ENCODE measurements at places on chromosomes 7 and 10.

GRCh38 chr10:117944676-117945447, 101.9 kb downstream of the RAB11FIP2 start:
- no peak for DNase-seq

GRCh38 chr7:155351120-155351870, 53.6 kb downstream of the INSIG1 start:
- no peak for DNase-seq

- no peak for DNase-seq
Measured at GRCh38 chr10:85864868-85865526, 501.6 kb downstream of the GRID1 start.

GRCh38 chr7:47988496-47989386, 9.3 kb upstream of the HUS1 start:
- DNase-seq: no peak

GRCh38 chr7:53603461-53603860, 568.0 kb downstream of the POM121L12 start:
- DNase-seq: no peak

- no peak for DNase-seq
Measured at GRCh38 chr7:155378580-155378934, 79.4 kb upstream of the EN2 start.

DNA sequence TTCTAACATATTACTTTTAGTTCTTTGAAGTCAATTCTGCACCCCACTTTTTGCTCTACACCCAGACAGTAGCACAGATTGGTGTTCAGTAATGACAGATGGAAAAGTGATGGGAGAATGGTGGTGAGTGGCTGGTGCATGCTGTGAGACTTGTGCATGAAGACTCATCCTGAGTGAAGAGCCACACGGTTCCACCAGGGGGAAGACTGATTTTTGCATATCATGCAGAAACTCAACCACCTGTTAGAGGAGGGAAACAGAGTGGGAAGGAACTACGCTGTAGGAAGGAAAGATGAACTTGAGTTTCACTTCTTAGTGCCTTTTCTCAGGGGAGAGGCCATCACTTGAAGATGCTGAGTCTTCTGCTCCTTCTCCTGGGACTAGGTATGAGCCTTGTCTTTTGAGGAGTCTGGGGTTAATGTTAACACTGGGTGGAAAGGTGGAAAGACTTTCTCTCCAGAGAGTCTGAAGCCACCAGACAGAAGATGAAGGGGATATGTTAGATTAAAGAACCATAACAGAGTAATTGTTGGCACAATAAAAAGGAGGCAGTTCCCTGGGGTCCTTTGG, 9.3 kb upstream of the PRSS1 start:
- DNase-seq: no peak

- no peak for DNase-seq
Measured at GRCh38 chr7:40047661-40048060, 86.8 kb downstream of the MPLKIP start.

GRCh38 chr10:106563384-106563783, 601.1 kb downstream of the SORCS1 start:
- DNase-seq: no peak

GRCh38 chr10:84108797-84109196, 30.5 kb upstream of the GHITM start:
- DNase-seq: no peak

GRCh38 chr7:139016931-139017511, 18.8 kb downstream of the ZC3HAV1L start:
- DNase-seq: peak; percentile 49

DNA sequence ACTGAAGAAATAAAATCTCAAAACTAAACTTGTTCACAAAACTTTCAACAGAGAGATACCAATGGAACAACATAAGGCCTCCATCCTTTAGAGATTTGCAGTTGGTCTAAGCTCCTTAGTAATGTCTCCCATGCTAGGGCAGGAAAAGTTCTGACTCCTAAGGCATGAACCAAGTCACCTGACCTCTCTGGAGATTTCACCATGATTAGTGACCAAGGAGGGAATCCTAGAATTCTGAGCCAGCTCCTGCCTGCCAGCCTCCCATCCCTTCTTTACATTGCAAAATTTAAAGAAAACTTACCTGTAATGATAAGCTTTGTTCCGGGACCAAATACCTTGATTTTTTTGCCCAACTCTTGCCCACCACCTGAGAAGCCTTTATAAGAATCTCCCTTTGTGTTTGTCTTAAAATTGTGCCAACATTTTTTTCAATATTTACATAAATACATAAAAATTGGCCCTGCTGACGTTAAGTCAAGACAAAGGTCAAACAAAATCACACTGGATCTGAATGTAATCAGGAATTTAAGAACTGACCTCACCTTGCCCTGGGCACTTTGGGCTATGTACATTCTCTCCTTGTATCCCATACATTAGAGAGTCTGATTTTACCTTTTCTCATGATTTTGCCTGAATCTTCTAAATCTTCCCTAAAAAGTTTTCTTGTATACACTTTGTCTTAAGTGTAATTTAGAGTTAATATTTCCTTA, at the start of gene TARP:
Gene TARP, minus strand, starts transcription at position 351 of the 710 bp plus-strand sequence.
- no peak for DNase-seq

GRCh38 chr10:35079763-35080162, 10.4 kb downstream of the CUL2 start:
- no peak for DNase-seq

DNA sequence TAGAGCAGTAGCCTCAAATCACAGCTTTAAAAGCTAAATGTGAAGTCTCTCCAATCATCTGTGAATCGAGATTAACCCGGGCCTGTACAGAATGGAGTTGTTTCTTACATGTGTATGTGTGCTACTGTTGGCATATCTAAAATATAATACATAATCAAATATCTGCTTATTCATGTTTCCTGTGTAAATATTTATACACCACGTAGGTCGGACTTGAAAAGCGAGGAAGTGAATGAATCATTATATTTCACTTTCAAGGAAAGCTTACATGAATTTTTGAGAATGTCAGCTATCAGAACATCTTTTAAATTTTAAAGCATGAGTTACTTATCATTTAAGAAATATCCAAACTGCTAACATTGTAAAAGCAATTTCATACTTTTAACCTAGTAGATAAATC, 233.3 kb downstream of the SLC25A13 start:
- no peak for DNase-seq

GRCh38 chr10:68231106-68231816, 652 bp downstream of the ATOH7 start:
- DNase-seq: no peak

- DNase-seq: no peak
Measured at GRCh38 chr7:91137153-91137787, 127.0 kb upstream of the FZD1 start.

DNA sequence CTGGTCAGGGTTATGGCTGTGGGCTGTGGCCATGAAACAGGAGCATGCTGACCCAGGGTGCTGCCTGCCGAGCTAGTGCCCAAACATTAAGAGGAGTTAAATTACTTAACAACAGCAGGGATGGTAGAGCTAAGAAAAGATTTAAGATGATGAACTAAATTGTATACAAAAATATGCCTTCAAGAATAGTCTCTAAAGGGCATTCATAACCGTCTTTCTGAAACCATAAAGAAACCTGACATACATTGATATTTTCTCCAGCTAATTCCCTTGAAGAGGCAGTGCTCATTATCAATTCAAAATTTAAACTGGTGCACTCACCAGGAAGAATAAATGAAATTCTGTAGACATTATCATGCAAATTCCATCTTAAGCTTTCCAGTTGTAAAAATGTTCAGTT, 265.8 kb upstream of the TAC1 start:
- DNase-seq: no peak

GRCh38 chr10:125300937-125301336, 140.6 kb upstream of the CTBP2 start:
- DNase-seq: no peak

DNA sequence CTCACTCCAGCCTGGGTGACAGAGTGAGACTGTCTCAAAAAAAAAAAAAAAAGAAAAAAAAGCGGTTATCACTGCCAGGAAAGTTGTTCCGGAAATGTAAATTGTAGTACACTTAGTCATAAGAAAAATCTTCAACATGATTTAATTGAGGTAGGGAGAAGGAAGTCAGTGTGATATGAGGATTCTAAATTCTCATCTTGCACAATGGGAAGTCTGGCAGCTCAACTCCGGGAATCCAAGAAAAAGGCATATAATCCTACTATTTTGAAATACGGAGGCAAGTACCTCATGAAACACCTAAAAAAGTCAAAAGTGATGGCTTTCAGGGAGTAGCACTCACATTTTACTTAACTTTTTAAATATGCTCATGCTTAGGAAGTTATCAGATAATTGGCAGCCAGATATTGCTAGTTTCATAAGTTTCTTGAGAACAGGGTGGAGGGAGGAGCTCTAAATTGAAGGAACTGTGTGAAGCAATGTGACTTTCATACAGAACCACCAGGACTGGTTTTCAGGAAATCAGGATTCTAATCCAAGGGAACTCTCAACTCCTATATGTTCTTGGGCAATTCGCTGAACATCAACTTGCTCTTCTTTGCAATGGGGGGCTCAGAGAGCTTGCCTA, 2.7 kb upstream of the C7orf25 start:
- no peak for DNase-seq

GRCh38 chr7:73885975-73886798, 25.2 kb downstream of the TMEM270 start:
- no peak for DNase-seq

DNA sequence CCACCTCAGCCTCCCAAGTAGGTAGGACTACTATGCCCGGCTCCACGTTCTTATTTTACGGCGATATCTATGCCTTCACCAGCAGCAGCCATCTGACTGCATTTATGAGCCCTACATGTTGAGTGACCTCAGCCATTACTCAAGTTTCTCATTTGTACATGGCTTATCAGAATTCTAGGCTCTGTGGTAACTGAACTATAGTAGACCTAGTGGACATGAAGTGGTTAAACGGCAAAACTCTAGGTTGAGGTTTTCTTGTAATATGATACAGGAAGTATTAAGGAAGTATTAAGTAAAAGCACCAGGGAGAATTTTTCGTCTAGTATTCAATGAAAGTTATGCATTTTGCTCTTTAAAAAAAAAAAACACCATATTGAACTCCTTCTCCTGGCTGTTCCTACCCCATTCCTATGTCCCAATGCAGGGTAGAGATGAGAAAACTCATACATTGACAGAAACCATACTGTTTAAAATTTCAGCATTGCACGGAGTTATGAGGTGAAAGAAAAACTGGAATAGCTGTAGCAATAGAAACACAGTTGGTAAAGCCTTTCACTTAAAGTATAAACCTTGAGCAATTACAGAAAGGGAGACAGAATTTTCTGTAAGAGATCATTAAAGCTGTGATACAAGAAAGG, 39.8 kb upstream of the EPC1 start:
- no peak for DNase-seq

DNA sequence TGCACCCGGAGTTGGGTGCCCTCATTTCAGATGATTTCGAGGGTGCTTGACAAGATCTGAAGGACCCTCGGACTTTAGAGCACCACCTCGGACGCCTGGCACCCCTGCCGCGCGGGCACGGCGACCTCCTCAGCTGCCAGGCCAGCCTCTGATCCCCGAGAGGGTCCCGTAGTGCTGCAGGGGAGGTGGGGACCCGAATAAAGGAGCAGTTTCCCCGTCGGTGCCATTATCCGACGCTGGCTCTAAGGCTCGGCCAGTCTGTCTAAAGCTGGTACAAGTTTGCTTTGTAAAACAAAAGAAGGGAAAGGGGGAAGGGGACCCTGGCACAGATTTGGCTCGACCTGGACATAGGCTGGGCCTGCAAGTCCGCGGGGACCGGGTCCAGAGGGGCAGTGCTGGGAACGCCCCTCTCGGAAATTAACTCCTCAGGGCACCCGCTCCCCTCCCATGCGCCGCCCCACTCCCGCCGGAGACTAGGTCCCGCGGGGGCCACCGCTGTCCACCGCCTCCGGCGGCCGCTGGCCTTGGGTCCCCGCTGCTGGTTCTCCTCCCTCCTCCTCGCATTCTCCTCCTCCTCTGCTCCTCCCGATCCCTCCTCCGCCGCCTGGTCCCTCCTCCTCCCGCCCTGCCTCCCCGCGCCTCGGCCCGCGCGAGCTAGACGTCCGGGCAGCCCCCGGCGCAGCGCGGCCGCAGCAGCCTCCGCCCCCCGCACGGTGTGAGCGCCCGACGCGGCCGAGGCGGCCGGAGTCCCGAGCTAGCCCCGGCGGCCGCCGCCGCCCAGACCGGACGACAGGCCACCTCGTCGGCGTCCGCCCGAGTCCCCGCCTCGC, at the start of gene EGFR:
Gene EGFR, plus strand, starts transcription at position 657 of the 830 bp plus-strand sequence. CDS start 261 bp downstream, outside the sequence.
- DNase-seq: no peak

Measured in naive thymus-derived CD8-positive, alpha-beta T cell (primary cell).